ENCODE measurements at places on chromosomes 2 and 18. TPM values are rescaled to one million over a fixed set of nuclear protein-coding genes. Genes with fewer than 3 reads are reported as not detected.

GTF2A1L gene
- total RNA-seq, result 1.5 TPM

NEB gene
- total RNA-seq, result 1.0 TPM

TBR1 gene
- not detected for total RNA-seq

GPC1 gene
- 23.1 TPM for total RNA-seq

CYP27A1 gene
- 54.0 TPM for total RNA-seq

C2orf78 gene
- total RNA-seq, result not detected

SUMO1 gene
- 88.0 TPM for total RNA-seq

PRKAG3 gene
- total RNA-seq, result not detected

DNA sequence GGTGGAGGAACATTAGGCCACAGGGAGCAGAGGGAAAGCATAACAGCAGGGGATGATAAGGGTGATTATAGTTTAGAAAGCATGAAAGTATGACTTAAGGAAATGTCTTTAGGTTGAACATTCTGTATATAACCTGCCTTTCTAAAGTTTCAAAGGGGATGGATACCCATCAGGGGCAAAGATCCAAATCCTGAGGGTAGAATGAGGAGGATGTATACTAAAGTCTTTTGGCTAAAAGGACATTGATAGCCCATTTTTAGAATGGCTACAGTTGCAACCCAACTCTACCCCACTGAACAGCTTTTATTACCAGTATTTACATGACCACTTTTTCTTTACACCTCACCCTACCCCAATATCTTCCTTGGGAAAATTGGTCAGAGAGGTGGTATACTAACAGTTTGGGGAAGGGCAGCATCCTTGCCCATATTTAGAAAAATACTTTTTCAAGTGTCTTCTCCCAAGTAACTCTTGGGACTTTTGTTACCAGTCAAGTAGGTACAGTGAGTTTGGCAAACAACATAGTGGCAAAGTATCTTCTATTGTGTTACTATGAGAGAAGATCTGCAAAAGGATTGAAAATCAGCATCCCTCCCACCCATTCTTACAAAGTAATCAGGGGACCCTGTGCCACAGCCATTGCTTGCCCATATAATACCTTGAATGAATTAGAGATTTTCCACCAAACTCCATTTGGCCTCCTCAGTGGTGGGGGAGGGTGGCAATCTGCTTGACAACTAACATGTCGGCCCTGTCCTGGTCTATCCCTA is 8.3 kb downstream of the MAT2A start:
- H3K36me3 ChIP-seq, result peaks cover 31% of the 10 kb centered on the region
- no peaks in the 10 kb centered on the region for H3K4me1 ChIP-seq
- H3K27me3 ChIP-seq, result no peaks in the 10 kb centered on the region
- DNase-seq, result no peak

DNA sequence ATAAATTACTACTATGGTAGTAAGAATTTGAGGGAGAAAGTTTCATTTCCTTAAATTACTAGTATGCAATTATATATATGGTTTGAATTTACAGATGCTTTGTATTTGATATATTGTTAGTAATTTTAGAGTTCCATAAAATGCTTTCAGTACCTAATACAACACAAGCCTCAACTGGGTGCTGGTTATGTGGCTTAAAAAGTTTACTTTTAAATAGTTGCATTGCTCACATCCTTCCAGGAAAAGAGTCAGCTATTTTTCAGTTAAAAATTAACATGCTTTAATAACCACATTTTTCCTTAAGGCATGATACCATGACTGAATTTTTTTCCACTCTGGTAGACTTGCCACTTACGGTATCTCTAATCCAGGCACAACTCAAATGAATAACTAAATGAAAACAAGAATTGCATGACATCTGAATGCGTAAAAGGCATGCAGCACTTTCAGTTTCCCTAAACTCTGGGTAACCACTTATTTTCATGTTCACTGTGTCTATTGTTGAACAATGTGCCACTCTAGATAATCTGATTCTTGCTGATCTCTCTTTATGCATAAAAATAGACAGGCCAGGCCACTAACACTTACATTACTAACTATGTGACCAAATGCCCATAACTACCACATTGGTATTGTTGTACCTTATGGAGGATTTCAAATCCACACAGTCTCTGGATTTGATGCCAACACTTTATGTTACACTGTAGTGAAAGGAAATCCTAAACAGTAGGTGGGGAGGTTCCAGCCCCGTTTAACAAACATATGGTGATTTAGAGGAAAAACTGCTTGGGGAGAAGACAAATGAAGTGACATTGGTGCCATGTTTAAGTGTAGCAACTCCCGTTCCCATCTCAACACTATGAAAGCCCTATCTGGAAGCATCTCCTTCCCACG is 35.5 kb upstream of the SLC35F5 start:
- H3K36me3 ChIP-seq, result no peaks in the 10 kb centered on the region
- peaks cover 7% of the 10 kb centered on the region for H3K4me1 ChIP-seq
- DNase-seq, result no peak
- no peaks in the 10 kb centered on the region for H3K27me3 ChIP-seq
- no peak overlapping the region for H3K27ac ChIP-seq

DNA sequence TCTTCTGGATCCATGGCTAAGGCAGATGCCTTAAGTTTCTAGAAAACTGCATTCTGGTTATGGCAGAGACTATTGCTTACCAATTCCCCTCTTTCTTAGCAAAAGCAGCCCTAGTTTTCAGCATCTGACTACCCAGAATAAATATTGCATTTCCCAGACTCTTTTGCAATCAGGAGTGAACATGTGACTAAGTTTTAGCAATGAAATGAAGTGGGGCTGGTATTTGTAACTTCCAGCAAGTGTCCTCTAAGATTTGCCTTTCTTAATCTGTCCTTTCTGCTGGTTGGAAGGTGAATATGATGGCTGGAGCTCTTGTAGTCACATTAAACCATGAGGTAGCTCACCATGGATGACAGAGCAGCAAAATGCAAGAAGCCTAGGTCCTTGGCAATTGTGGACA is 132.9 kb upstream of the PKDCC start:
- H3K27me3 ChIP-seq, result no peaks in the 10 kb centered on the region
- no peak for DNase-seq
- no peaks in the 10 kb centered on the region for H3K36me3 ChIP-seq
- H3K4me1 ChIP-seq, result no peaks in the 10 kb centered on the region

- H3K36me3 ChIP-seq, result no peaks in the 10 kb centered on the region
- DNase-seq, result no peak
- H3K27me3 ChIP-seq, result no peaks in the 10 kb centered on the region
- no peak overlapping the region for H3K4me3 ChIP-seq
Observed at GRCh38 chr2:134372611-134373131, 118.8 kb downstream of the MGAT5 start.

DNA sequence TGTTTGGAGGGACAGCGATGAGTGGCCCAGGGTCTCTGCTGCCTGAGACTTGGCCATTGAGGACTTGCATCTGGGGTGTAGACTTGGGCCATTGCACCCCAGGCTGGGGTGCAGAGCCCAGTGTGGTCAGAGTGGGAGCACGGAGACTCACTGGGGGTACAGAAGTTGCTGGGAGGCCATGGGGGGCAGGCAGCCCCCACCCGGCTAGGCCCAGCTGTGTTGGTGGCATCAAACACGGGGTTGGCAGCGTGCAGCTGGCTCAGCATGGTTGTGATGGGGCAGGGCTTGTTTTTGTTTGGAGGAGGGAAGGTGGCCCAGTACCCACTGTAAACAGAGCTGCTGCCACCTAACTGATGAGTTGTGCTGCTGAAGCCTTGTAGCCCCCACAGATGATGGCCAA is 42.1 kb downstream of the GLI2 start:
- no peaks in the 10 kb centered on the region for H3K27me3 ChIP-seq
- H3K4me3 ChIP-seq, result no peak overlapping the region
- no peaks in the 10 kb centered on the region for H3K36me3 ChIP-seq
- no peaks in the 10 kb centered on the region for H3K4me1 ChIP-seq

DNA sequence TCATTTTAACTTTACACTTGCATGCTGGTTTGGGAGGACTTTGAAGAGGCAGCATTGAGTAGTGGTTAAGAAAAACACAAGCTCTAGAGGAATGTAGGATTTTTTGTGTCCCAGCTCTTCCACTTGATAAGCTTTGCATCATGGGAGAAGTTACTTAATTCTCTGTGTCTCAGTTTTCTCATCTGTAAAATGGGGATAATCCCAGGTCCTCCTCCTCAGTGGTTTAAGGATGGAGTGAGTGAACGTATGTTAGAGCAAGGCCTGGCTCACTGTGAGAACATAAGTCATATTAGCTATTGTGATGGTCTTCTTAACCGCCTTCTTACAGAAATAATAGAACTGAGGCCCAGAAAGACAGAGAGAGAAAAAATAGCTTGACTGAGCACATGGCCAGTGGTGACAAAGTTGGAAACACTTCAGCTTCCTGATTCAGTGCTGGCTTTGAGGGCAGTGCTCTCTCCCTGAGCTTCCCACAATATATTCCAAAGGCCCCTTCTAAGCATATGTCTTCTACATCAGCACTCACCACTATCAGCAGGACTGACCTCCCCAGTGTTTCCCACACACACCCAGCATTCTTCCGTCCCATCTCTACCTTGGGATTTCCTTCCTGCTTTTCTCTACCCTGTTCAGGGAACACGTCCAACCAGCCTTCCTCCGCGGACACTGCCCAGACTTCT is 214.9 kb upstream of the TNP1 start:
- H3K4me1 ChIP-seq, result no peaks in the 10 kb centered on the region
- DNase-seq, result no peak
- no peaks in the 10 kb centered on the region for H3K36me3 ChIP-seq

DNA sequence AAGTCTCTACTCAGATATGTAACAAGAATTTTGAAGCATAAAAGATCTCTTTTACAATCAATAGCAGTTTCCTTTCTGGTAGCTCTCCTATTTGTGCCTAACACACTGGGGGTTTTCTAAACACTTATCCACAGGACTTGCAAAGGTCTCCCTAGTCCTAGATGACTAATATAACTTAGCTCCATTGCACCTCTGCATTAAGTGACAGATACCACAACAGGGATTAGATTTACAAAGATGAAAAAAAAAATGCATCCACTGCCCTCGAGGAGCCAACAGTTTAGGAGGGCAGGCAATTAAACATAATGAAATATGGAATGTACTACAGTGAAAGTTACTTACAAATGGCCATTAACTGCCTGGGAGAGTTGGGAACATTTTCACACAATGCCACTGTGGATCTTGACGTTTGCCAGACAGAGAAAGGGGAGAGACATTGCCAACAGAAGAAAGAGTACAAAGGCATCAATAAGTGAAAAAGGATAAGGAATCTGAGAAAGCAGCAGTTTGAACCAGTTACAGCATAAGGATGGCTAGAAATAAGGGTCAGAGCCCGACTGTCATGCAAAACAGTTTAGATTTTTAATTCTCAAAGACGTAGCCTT is 14.3 kb downstream of the PPP3R1 start:
- no peaks in the 10 kb centered on the region for H3K4me1 ChIP-seq
- DNase-seq, result no peak
- H3K4me3 ChIP-seq, result no peak overlapping the region
- H3K27me3 ChIP-seq, result no peaks in the 10 kb centered on the region
- no peak overlapping the region for H3K27ac ChIP-seq

GRCh38 chr2:17547237-17547636 is 6.7 kb downstream of the VSNL1 start:
- no peak for DNase-seq
- peaks cover 7% of the 10 kb centered on the region for H3K4me1 ChIP-seq
- H3K27ac ChIP-seq, result no peak overlapping the region
- H3K36me3 ChIP-seq, result no peaks in the 10 kb centered on the region
- no peak overlapping the region for H3K4me3 ChIP-seq
- no peaks in the 10 kb centered on the region for H3K27me3 ChIP-seq

- no peaks in the 10 kb centered on the region for H3K27me3 ChIP-seq
- no peak overlapping the region for H3K27ac ChIP-seq
- no peaks in the 10 kb centered on the region for H3K36me3 ChIP-seq
- peak; percentile 72 for DNase-seq
- H3K4me1 ChIP-seq, result no peaks in the 10 kb centered on the region
Observed at GRCh38 chr18:79380816-79381806, 14.6 kb upstream of the NFATC1 start.

- no peak overlapping the region for H3K27ac ChIP-seq
- no peaks in the 10 kb centered on the region for H3K4me1 ChIP-seq
- no peaks in the 10 kb centered on the region for H3K36me3 ChIP-seq
- H3K27me3 ChIP-seq, result no peaks in the 10 kb centered on the region
- H3K4me3 ChIP-seq, result no peak overlapping the region
Observed at GRCh38 chr2:222050981-222051380, 247.8 kb downstream of the PAX3 start.

- no peaks in the 10 kb centered on the region for H3K36me3 ChIP-seq
- no peak overlapping the region for H3K4me3 ChIP-seq
- DNase-seq, result no peak
- H3K27me3 ChIP-seq, result no peaks in the 10 kb centered on the region
Observed at GRCh38 chr2:228767196-228767595, 503.9 kb downstream of the PID1 start.

DNA sequence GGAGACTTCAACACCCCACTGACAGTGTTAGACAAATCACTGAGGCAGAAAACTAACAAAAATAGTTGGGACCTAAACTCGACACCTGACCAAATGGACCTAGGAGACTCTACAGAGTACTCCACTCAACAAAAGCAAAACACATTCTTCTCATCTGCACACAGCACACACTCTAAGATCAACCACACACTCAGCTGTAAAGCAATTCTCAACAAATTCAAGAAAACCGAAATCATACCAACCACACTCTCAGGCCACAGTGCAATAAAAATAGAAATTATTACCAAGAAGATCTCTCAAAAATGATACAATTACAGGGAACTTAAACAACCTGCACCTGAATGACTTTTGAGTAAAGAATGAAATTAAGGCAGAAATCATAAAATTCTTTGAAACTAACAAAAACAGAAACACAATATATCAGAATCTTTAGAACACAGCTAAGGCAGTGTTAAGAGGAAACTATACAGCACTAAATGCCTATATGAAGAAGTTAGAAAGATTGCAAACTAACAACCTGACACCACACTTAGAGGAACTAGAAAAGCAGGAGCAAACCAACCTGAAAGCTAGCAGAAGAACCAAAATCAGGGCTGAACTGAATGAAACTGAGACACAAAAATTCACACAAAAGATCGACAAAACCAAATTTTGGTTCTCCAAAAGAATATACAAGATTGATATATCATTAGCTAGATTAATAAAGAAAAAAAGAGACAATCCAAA is 46.3 kb downstream of the RTTN start:
- DNase-seq, result no peak
- H3K27ac ChIP-seq, result no peak overlapping the region
- no peaks in the 10 kb centered on the region for H3K27me3 ChIP-seq
- no peaks in the 10 kb centered on the region for H3K36me3 ChIP-seq

GRCh38 chr2:182349268-182349667 is 77.6 kb downstream of the PDE1A start:
- no peaks in the 10 kb centered on the region for H3K36me3 ChIP-seq
- no peak overlapping the region for H3K4me3 ChIP-seq
- no peaks in the 10 kb centered on the region for H3K4me1 ChIP-seq
- no peak for DNase-seq

- H3K4me3 ChIP-seq, result no peak overlapping the region
- H3K4me1 ChIP-seq, result no peaks in the 10 kb centered on the region
- H3K27ac ChIP-seq, result no peak overlapping the region
- DNase-seq, result no peak
Observed at GRCh38 chr2:133158024-133158423, 410.2 kb downstream of the NCKAP5 start.

DNA sequence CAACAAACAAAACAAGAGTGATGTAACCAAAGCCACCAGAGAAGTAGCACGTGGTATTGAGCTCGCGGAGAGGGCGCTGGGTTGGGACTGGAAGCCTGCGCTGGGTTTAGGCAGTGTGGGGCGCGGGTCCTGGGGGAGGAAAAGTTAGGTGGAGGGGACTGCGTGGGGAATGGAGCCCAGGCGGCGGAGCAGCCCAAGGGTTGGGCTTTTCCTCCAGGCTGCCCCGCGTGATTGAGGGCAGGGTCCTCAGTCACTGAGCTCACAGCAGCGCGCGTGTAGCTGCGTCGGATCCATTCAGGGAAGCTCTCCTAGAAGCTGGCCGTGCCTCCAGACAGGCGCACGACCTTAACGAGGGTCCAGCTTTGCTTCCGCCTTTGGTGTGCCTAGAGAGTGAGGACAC is 357.4 kb downstream of the GALR1 start:
- DNase-seq, result no peak
- H3K27me3 ChIP-seq, result no peaks in the 10 kb centered on the region
- no peaks in the 10 kb centered on the region for H3K4me1 ChIP-seq
- no peak overlapping the region for H3K4me3 ChIP-seq
